ENCODE measurements at places on chromosomes 2 and 18.

DNA sequence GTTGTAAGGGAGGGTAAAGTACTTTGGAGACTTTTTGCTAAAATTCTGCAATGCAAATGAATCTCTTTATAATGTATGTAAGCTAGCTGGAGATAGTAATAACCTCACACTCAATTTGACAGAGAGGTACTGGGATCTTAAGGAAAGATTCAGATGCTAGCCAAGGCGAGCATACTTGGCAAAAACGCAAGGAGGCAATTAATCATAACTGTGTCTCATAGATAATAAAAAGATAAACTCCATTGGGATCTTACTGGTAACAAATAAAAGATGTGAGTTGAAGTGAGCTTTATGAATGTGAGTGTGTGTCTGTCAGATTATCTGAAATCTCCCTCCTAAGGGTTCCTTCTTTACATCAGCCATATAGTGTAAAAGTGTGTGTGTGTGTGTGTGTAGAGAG, 533.0 kb downstream of the TMX3 start:
- no peak for DNase-seq

- DNase-seq, result no peak
Observed at GRCh38 chr2:216696321-216696720, 972 bp upstream of the IGFBP5 start.

DNA sequence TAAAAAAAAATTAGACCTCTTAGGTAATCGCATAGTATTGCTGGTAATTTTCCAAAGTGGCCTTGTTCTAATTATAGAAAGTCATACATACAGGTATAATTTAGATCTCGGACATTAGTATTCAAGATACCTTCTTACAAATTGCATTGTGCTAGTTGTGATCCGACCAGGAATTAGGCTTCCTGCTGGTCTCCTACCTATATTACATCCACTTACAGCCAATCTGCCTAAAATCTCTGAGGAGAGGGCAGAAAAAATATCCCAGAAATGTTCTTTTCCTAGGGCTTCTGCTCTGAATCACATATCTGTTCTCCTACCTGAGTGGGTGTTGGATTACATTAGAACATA, 314.7 kb upstream of the GULP1 start:
- no peak for DNase-seq

GRCh38 chr18:56542476-56542875, 95.9 kb downstream of the TXNL1 start:
- no peak for DNase-seq

DNA sequence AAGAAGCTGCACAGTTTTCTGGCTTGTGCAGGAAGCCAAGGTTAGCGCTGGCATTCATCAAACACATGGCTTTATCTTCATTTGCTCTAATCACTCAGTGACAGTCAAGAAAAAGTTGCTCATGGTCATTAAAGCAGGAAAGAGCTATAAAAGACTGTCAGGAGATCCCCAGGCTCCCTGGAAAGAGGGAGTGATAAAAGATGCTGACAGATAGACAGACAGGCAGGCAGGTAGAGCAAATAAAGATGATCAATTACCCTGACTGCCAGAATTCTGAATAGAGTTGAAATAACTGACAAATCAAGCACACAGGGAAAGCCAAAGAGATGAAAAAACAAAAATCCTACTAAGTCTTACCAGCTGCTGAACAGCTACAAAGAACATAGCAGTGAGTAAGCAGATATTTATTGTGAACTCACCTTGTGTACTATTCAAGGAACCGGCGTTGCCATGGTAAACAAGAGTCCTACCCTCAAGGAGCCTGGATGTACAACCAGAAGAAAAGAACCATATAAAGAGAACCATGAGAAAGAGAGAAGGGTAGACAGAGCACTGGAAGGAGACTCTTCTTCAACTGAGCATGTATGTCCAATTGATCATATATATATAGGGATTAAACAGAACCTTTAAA, 68.0 kb downstream of the RNF152 start:
- no peak for DNase-seq

- DNase-seq, result no peak
Observed at GRCh38 chr2:139281124-139281523, 500.9 kb upstream of the NXPH2 start.

DNA sequence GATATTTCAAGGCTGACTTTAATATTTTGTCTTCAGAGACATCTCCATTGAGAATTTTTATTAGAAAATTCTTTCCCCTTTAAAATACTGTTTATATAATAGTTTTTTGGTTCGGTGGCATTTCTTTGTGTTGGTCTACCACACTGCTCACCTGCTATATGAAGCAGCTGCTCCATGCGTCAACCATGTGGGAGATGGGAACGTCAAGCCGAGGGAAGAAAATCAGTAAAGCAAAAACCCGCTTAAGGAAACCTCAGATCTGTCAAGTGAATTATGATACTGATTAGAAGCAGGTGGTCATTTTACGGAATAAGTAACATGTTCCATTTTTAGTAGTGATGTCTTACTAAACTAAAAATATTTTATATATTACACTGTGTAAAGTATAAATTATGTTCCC, 5.6 kb upstream of the TMEM17 start:
- no peak for DNase-seq

GRCh38 chr2:11121823-11122155, 33.5 kb upstream of the SLC66A3 start:
- no peak for DNase-seq

DNA sequence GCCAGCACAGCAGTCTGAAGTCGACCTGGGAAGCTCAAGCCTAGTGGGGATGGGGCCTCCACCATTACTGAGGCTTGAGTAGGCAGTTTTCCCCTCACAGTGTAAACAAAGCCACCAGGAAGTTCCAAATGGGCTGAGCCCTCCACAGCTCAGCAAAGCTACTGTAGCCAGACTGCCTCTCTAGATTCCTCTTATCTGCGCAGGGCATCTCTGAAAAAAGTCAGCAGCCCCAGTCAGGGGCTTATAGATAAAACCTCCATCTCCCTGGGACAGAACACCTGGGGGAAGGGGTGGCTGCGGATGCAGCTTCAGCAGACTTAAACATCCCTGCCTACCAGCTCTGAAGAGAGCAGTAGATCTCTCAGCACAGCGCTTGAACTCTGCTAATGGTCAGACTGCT, 218.4 kb upstream of the VRK2 start:
- DNase-seq, result no peak

DNA sequence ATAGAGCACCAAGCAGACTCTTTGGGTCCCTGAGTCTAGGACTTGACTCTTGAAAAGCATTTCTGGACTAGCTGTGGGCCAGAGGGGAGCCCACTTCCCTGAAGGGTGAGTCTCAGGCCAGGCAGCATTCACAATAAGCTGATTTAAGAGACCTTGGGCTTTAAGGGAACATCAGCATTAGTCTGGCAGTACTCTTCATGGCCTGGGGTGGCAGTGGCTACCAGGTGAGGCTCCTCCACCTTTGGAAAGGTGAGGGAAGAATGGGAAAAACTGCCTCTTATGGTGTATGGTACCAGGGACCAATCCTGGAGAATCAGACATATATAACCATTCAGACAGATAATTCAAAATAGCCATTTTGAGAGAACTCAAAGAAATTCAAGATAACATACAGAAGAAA, 599.9 kb upstream of the POU3F3 start:
- DNase-seq, result no peak

GRCh38 chr2:186853951-186854350, 5.0 kb upstream of the ZSWIM2 start:
- DNase-seq, result no peak

DNA sequence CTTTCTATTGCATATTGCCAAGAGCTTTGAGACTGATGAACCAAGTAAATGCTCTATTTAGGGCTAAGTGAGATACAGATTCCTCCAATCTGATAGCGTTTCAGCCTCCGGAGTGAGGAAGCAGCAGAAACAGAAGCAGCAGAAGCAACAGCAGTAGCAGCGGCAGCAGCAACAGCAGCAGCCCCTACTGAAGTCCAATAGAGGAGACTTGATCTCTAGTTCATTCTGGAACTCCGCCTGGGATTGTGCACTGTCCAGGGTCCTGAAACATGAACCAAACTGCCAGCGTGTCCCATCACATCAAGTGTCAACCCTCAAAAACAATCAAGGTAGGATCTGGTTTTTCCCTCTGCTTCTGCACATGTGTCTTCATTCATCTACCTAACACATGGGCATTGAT, at the start of gene DPP10:
TSS of gene DPP10 (plus strand) at position 132 of the 400 bp plus-strand sequence.
- DNase-seq, result no peak

GRCh38 chr2:69564604-69565003, 78.9 kb downstream of the AAK1 start:
- DNase-seq, result peak; percentile 20

DNA sequence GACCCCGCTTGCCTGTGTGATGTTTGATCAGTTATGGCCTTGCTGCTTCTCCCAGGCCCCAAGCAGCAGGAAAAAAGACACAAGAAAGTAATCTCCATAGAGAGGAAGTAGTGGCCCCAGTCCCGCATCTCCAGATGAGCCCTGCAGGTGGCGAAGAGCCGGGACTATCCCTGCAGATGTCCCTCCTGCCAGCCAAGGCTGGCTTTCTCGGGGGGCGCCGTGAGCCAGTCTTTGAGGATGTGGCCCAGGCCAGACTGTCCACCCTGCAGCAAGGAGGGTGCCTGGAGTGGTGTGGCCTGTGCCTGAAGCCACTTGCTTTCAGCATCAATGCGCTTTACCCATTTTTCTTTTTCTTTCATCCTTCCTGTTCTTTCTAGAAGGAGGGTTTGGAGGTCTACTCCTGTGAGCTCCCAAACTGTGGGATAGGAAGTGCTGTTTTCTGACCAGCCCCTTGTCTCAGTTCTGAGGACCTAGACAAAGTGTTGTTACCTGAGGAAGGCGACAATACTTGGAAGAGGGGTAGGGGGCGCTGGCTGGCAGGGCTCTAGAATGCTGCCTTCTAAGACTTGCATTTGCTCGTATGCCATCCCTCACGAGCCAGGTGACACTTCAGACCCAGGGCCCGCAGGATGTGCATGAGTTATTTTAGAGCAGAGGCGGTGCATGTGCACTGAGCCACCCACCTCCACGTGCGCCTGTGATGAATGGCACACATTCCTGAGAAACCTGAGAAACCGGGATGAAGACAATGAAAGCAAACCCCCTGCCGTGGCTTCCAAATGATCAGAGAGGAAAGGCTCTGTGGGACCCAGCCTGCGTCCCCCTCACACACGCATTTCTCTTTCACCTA, 255.8 kb downstream of the FBXO15 start:
- DNase-seq, result no peak

- DNase-seq, result no peak
Observed at GRCh38 chr2:196295005-196295404, 123.6 kb upstream of the STK17B start.
